AG09309 (cell line): ENCODE measurements at places on chromosomes 11 and 22.

GRCh38 chr22:17087498-17088131 lies 2.8 kb downstream of the IL17RA start:
- DNase-seq, result peak; percentile 60

DNA sequence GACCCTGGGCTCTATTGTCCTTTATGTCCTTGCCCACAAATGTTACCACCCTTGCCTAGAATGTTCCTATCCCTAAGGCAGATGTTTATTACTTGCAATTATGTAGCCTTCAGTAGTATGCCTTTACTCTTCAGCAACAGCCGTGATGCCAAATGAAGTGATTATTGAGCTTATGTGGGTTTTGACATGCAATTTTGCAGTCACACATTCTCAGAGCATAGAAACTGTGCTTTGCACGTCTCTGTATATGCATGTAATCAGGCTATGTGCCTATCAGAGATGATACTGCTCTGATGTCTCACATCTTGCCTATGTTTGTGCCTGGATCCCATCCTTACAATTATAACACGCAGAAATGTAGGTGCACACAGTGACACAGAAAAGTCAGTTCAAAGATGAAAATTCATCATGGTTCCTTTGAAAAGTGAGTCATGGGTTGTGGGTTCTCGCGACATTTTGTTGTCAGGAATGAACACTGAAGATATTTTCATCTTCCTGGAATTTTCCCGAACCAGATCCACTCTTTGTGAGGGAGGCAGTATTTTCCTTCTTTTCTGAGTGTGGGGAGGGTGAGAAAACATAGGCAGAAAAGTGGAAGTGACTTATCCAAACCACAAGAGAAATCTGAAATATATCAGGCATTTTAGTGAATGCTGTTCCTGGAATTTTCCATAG lies 81.1 kb downstream of the BMAL1 start:
- DNase-seq, result no peak

DNA sequence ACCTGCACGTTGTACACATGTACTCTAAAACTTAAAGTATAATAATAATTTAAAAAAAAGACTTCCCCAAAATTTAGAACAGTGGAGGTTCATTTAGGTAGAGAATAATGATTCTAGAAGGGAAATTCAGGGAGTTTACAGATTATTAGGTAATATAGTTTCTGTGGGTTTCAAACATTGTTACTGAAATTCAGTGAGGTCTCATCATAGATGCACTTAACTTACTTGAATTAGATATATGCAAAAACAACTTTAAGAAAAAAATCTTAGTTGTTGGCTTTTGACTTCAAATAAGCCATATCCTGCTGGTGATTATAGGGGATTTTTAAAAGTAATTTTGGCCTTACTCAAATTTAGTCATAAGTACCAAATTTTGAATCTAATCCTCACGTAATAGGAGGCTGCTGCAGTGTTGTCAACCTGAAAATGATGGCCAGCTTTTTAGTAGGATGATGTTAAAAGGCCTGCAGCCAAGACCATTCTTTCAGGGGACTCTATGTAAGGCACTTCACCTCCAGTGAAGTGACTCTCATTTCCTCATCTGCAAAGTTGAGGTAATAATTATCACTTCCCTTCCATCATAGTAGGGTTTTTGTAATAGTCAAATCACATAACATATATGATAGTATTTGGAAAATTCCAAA lies 42.5 kb upstream of the KCNA4 start:
- DNase-seq, result no peak

- DNase-seq, result no peak
Measured at GRCh38 chr11:29251738-29252137, 765.1 kb downstream of the KCNA4 start.

DNA sequence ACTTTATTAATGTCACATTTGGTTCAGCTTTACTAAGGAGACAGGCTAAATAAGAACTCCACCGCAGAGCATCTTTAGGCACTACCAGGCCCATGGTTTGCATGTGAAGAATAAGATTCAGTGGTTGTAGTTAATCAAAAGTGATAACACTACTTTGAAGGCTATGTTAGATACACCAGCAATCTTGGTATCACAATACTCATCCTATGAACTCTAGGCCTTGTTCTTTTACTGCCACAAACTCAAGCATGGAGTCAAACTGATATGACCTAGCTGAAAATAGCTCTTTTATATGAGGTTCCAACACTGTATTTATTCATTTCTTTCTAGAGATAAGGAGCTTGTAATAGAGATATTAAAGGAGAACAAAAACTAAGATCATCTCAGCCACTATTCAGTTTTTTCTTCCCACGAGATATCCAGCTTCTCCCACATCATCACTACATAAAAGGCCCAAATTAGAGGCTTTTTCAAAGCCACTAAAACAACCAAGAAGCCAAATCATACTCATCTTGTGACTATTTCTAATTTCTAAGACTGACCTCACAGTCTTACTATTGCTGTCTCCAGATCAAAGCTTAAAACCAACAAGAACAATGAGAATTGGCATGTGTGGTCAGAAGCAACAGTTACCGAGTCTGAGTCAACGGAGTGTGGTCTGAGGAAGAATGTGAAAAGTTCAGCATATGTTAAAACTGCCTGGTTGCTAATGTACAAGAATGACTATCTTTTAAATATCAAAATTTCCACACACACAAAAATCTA lies 25.1 kb upstream of the GUCY1A2 start:
- peak; percentile 88 for DNase-seq

GRCh38 chr11:69055598-69056516 lies 7.1 kb downstream of the TPCN2 start:
- no peak for DNase-seq

DNA sequence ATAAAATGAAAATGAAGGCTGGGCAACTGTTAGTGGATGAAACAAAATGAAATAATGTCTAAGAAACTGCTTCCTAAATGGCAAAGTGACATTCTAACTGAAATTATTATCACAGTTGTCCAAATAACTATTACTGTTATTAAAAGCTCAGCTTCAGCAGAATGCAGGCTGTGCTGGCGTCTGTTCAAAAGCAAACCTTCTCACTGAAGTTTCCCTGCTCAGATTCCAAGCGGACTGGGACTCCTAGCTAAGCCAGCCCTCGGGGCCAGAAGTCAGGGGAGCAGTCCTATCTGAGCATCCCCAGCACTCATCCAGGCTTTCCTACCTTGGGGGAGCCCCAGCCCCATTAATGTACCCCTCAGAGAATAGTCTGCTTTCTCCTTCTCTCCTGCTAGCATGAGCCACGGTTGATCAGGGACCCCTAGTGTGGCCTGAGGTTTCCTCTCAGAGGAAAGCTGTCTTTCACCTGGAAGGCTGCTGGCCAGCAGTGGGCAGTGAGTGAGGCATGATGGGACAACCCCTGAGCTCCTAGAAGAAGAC lies 1167.3 kb downstream of the TBC1D22A start:
- DNase-seq, result no peak

GRCh38 chr11:12287009-12287373 lies 90.4 kb upstream of the PARVA start:
- peak; percentile 88 for DNase-seq

- DNase-seq, result no peak
Measured at GRCh38 chr22:41815716-41816115, 15.2 kb downstream of the CCDC134 start.

DNA sequence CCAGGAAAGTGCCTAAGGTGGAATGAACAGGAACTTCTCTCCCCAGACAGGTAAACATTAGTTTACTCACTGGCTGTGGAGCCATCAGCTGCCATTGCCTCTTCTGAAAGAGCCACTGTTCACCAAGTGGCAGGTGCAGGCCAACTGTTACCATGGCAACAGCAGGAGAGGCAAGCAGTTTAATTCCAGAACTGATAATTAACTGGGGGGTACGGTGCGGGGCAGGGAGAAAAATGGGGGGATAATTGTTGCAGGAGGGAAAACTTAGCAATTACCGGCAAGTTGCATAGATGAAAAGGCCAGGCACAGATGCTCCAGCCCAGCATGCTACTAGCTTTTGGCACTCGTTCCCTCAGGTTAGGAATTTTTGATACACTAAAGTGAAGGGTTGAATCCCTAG lies 85.1 kb downstream of the TRIM44 start:
- no peak for DNase-seq

DNA sequence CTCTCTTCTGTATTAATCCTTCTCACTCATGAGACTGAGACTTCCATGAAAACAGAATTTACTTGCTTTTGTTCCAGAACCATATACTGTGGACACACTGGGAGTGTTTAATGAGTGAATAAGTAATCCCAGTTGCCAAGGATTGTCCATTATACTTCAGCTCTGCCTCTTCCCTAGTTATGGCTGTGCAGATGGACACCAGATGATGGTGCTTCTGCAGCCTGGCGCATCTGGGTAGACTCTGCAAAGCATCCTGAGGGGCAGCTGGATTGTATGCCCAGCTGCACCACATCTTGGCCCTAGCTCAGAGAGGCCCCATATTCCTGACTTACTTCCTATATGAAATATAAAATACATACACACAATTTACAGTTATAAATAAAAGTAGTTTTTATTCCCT lies 43.5 kb downstream of the DBX1 start:
- DNase-seq, result no peak

DNA sequence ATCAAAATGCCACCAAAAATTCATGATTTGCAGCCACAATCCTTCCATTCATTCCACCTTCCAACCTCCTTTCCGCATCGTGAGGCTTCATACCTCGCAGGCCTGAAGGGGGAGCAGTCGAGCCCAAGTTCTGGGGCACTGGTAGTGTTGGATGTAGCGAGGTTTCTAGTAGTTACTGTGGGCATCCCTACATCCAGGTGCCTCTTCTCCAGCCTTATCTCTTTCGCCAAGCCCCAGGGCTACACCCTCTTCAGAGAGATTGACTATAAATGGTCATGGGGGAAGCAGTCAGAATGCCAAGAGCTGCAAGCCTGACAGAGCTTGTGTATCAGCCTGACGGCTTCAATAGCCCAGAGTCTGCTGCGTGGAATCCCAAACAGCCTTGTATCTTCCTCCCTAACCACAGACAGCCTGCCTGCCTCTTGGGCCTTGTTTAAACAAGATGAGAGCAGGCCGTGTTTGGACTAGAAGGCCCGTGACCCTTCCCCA lies 28.9 kb downstream of the CLMP start:
- DNase-seq, result no peak

DNA sequence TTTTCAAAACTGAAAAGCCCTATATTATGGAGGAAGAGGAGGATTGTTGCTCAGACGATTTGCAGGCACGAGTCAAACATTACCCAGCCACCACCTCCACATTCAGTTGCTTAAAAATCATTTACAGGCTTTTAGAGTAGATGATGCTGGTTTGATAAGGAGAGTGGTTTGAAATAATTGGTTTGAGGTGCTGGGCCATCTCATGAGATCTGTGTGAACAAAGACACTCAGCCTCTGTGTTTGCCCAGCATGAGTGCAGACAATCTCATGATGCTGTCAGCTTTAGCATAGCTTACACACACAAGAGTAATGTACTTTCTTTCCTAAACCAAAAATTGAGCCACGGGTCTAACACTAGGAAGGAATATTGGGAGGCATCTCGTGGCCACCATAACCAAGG lies 4.3 kb downstream of the SLC43A3 start:
- no peak for DNase-seq

GRCh38 chr11:2077061-2077802 lies 62.0 kb downstream of the IGF2 start:
- DNase-seq, result no peak

DNA sequence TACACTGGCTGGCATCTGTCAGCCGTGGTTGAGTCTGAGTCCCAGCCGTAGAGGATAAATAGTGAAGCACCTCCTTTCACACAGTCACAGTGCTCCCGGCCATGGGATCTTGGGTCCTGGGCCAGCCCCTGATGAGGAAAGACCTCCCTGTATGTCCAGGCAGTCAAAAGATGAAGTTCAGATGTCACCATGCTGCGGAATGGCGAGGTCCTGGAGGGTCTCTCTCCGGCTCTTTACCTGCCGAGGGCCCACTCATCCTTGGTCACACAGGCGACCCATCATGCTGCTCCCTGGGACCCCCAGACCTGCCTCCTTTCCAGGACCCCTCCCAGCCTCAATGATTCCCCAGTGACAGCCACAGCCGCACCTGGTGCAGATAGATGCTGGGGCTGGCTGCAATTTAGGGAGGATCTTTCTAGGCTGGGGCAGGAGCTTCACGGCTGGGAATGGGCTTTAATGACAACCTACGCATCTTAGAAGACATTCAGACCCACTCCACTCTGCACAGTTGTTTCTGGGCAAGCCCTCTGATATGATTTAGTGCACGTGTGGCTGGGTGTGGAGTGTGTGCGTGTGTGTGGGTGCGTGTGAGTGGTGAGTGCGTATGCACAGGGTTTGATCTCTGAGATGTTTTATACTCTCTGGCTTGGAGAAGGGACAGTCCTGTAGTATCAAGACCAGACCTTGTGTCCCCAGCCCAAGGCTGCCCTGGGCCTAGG lies 79.7 kb downstream of the FBLN1 start:
- no peak for DNase-seq

- DNase-seq, result no peak
Measured at GRCh38 chr22:45228401-45228754, 12.3 kb downstream of the KIAA0930 start.

DNA sequence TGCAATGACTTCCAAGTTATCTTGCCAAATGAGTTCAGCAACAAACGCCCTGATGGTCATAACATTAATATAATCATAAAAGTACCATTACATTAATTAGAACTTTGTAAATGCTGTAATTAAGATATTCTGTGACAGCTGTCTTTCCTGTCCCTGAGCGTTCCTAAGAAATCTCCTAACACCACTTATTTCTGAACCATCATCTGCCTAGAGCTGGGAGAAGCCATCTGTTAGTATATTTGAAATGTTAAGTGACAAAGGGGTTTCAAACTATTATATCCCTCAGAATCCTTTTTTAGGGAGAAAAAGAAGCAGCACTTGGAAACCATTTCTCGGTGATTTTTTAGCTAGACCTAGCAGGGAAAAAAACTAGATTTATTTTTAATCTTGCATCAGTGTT lies 657.5 kb downstream of the FAM181B start:
- no peak for DNase-seq

DNA sequence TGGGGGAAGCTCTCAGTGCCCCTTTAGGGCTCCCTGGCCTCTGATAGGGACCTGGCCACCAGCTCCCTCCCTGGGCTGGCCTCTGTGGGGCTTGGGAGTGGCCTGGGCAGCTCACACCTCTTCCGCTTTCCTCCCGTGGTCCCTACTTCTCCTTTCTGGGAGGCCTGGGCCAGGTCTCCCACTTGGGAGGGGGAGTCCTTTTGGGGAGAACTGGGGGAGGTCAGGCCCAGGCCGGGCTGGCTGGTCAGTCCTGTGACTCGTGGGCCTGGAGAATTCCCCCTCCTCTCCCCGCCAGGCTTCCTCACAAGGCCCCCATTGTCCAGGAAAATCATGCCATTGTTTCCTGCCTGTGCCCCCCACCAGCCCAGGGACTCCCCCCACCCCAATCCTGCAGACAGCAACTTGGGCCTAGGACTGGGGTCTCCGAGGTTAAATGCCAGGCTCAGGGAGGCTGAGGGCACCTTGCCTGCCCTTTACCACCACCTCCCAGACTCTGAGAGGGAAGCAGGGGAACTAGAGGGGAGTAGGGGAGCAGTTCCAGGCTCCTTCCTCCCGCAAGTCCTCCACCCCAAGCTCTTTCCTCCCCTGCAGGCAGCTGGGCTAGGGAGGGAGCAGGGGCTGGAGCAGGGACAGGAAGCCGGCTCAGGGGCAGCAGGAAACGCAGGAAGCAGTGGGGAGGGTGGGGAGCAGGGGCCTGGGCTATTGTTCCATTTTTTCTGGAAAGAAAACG lies 2.8 kb downstream of the MAP3K11 start:
- no peak for DNase-seq
